ENCODE measurements at places on chromosomes 2 and 18.

- H3K4me3 ChIP-seq, result no peak overlapping the region
- H3K27ac ChIP-seq, result no peak overlapping the region
- H3K36me3 ChIP-seq, result no peaks in the 10 kb centered on the region
- H3K4me1 ChIP-seq, result no peaks in the 10 kb centered on the region
- no peaks in the 10 kb centered on the region for H3K27me3 ChIP-seq
Observed at GRCh38 chr18:7686278-7686677, 119.2 kb downstream of the PTPRM start.

GRCh38 chr2:164458792-164459191 lies 162.5 kb downstream of the GRB14 start:
- H3K36me3 ChIP-seq, result no peaks in the 10 kb centered on the region
- H3K4me1 ChIP-seq, result no peaks in the 10 kb centered on the region
- no peak overlapping the region for H3K27ac ChIP-seq
- no peak overlapping the region for H3K4me3 ChIP-seq

GRCh38 chr2:125371867-125372266 lies 1284.1 kb upstream of the GYPC start:
- H3K4me1 ChIP-seq, result no peaks in the 10 kb centered on the region
- H3K4me3 ChIP-seq, result no peak overlapping the region
- no peak overlapping the region for H3K27ac ChIP-seq
- no peak for DNase-seq
- no peaks in the 10 kb centered on the region for H3K36me3 ChIP-seq

GRCh38 chr18:11377766-11378540 lies 228.6 kb upstream of the PIEZO2 start:
- no peaks in the 10 kb centered on the region for H3K27me3 ChIP-seq
- H3K4me3 ChIP-seq, result no peak overlapping the region
- H3K36me3 ChIP-seq, result no peaks in the 10 kb centered on the region
- no peaks in the 10 kb centered on the region for H3K4me1 ChIP-seq
- DNase-seq, result no peak

GRCh38 chr2:133422931-133423351 lies 145.3 kb downstream of the NCKAP5 start:
- no peak overlapping the region for H3K27ac ChIP-seq
- no peak for DNase-seq
- no peaks in the 10 kb centered on the region for H3K36me3 ChIP-seq
- no peak overlapping the region for H3K4me3 ChIP-seq
- no peaks in the 10 kb centered on the region for H3K27me3 ChIP-seq
- no peaks in the 10 kb centered on the region for H3K4me1 ChIP-seq

DNA sequence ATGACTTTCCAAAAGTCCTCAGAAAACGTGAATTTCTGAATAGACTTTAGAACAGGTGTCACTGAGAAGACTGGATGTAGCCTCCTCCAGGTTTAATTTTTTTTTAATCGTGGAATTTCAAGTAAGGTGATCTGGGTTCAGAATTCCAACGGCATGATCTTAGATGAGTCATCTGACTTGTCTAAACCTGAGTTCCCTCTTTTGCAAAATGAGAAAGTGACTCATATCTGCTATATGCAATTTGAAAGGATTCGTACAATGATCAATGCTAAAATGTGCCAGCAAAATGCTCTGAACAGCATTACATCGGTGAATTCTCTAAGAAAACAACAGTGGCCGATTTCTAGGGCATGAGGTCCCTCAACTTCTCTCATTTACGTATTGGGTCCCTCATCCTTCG lies 69.1 kb upstream of the ZNF516 start:
- no peak overlapping the region for H3K27ac ChIP-seq
- H3K4me1 ChIP-seq, result no peaks in the 10 kb centered on the region
- no peaks in the 10 kb centered on the region for H3K36me3 ChIP-seq
- no peak overlapping the region for H3K4me3 ChIP-seq

GRCh38 chr2:162328424-162329157 lies 10.1 kb upstream of the IFIH1 start:
- H3K4me3 ChIP-seq, result no peak overlapping the region
- DNase-seq, result no peak
- no peak overlapping the region for H3K27ac ChIP-seq
- no peaks in the 10 kb centered on the region for H3K27me3 ChIP-seq
- no peaks in the 10 kb centered on the region for H3K36me3 ChIP-seq

DNA sequence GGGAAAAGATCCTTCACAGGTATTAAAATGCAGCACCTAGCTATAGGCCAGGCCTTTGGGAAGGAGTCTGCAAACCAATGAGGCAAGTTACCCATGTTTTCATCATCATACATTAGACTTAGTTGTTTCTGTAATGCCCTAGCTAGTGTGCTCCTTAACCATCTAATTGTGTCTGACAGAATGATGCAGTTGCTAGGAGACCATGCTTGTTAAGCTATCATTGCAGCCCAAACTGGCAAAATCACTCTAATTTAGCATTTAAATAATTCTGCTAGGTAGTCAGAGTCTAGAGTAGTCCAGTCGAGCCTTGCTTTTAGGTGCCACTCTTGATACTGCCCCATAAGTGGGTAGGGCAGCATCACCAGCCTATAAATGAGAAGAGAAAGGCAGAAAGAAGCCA lies 34.9 kb downstream of the GAD1 start:
- peaks cover 5% of the 10 kb centered on the region for H3K27me3 ChIP-seq
- no peak for DNase-seq
- H3K36me3 ChIP-seq, result no peaks in the 10 kb centered on the region
- H3K27ac ChIP-seq, result no peak overlapping the region

GRCh38 chr2:165601065-165601830 lies 131.8 kb downstream of the CSRNP3 start:
- no peaks in the 10 kb centered on the region for H3K36me3 ChIP-seq
- no peak overlapping the region for H3K27ac ChIP-seq
- no peak overlapping the region for H3K4me3 ChIP-seq
- H3K27me3 ChIP-seq, result no peaks in the 10 kb centered on the region

DNA sequence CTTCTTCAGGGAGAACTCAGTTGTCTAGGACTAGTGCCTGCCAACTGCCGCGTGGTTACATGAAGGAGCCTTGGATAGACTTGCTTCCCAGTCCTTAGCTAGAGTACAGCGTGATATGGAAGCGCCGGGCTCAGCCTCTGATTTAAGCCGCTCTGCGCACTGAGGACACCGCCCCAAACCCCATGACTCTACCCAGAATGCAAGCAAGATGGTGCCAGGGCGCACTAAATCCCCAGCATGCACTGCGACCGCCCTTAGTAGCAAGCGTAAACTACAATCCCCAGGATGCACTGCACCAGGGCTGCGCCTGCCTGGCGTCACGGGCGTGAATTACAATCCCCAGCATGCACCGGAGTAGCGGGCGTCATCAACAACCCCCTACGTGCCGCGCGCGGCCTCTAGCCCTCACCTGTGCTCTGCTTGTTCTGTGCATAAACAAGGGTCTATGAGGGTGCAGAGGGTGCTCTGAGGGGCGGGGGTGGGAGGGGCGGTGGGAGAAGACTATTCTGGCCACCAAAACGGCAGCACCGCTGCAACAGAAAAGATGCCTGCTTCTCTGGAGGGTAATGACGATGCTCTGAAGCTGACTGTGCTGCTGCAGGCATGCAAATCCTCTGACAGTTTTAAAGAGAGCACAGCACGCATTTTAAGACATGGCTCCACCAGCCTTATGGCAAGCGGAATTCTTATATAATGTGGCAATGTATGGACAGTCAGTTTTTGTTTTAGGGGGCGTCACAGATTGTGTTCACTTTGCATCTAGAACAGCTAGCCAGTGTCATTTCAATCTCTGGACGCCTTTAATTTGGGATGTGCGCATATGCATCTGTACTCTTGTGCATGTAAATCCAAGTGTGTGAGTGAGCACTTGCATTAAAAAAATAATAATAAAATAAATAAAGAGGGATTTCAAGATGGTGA lies 282.5 kb upstream of the MYT1L start:
- H3K4me3 ChIP-seq, result peak overlapping the region; percentile 36
- peaks cover 5% of the 10 kb centered on the region for H3K27me3 ChIP-seq
- peaks cover 7% of the 10 kb centered on the region for H3K4me1 ChIP-seq
- H3K27ac ChIP-seq, result peak overlapping the region; percentile 46
- DNase-seq, result peak; percentile 87

DNA sequence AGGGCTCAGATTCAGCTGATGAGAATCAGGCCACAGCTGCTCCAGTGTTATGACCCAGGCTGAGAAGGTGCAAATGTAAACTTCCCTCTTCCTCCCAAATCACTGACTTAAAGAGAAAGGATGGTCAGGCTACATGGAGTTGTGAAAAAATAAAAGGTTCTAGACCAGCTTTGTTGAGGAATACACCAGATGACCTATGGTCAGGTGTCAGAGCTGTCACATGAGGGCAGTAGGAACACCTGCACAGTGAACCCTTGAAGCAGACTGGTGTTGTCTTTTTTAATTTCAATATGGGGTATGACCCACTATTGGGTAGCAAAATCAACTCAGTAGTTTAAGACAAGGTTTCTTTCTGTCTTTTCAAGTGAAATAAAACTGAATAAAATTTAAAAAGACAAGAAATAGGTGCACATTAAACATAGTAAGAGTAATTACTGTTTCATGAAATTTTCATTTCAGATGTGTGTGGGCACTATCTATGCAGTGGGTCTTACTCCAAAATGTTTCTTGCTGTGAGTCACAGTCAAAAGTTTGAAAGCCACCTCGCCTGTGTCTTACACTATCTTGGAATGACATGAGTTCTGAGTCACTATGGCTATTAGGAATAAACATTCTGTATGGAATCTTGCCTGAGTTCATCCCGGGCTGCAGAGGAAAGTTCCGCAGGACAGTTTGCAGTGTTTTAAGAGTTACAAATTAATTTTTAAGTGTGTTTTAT lies 83.6 kb downstream of the ACVR1 start:
- H3K36me3 ChIP-seq, result no peaks in the 10 kb centered on the region
- no peak for DNase-seq
- H3K4me3 ChIP-seq, result no peak overlapping the region
- no peaks in the 10 kb centered on the region for H3K4me1 ChIP-seq
- H3K27me3 ChIP-seq, result no peaks in the 10 kb centered on the region
- H3K27ac ChIP-seq, result no peak overlapping the region

GRCh38 chr2:136022396-136023146 lies 37.1 kb upstream of the DARS1 start:
- DNase-seq, result no peak
- no peak overlapping the region for H3K27ac ChIP-seq
- H3K4me1 ChIP-seq, result peaks cover 8% of the 10 kb centered on the region
- no peaks in the 10 kb centered on the region for H3K27me3 ChIP-seq

DNA sequence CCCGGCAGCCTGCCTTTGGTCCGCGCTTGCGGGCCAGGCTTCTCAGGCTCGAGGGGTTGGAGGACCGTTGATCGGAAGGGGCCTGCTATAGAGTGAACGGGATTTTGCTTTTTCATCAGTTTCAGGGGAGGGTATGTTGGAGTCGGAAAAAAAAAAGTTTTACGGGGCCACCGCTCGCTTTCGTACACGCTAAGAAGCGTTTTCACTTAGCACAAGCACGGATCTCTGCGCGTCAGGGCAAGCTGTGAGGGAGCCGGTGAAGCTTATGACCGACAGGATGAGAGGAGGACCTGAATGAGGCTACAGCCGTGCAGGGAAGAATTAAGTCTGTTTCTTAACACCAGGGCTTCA lies 443 bp downstream of the CPSF3 start:
- peak overlapping the region; percentile 88 for H3K4me3 ChIP-seq
- H3K27ac ChIP-seq, result peak overlapping the region; percentile 81
- DNase-seq, result peak; percentile 14
- H3K4me1 ChIP-seq, result peaks cover 30% of the 10 kb centered on the region

GRCh38 chr2:181281206-181281832 lies 175.9 kb upstream of the ITGA4 start:
- peak overlapping the region; percentile 65 for H3K27ac ChIP-seq
- no peaks in the 10 kb centered on the region for H3K36me3 ChIP-seq
- no peak for DNase-seq
- peaks cover 24% of the 10 kb centered on the region for H3K4me1 ChIP-seq
- no peaks in the 10 kb centered on the region for H3K27me3 ChIP-seq
